Mesenteric fat pad (tissue), 1 donor: ENCODE measurements at places on chromosomes 2 and 18. TPM values are rescaled to one million over a fixed set of nuclear protein-coding genes. Genes with fewer than 3 reads are reported as not detected.

DNA sequence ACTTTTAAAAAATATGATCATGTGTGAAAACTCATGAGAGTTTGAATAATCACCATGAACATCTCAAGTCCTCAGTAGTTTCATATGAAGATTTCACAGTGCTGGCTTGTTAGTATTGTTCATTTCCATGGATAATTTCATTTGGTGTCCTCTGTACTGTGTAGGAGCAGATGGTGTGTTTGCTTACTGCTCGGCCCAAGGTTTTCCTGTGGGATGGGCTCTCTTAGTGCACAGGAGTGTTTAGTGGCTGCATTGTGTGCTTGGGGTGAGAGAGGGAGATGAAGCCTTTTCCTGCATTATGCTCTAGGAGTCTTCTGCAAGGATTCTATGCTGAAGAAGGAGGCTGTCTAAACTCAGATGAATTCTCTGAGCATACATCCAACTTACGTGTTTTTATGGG lies 270.6 kb downstream of the SOCS6 start:
- DNase-seq = no peak

The NAPG gene
- total RNA-seq = 39.8 TPM

The SP9 gene
- total RNA-seq = not detected

GRCh38 chr2:28103611-28104010 lies 213.1 kb downstream of the BABAM2 start:
- DNase-seq = no peak

DNA sequence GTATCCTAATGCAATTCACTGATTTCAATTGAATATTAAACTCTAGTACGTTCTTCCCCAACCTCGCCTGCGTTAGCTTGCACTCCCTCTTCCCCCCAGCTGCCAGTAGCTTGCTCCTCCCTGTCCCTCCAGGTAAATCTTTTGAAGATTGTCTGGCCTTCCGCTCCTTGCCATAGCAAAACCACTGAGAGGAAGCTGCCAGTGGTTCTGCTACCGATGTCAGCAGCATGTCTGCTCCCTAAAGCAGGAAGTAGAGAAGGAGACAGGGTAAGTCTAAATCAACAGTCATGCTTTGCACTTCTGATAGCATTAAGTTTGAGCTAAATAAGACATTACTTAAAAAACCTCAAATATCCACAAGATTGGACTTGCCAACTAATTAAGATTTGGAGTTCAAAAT lies 89.1 kb downstream of the SCN2A start:
- no peak for DNase-seq

GRCh38 chr2:20989404-20989803 lies 54.5 kb downstream of the APOB start:
- DNase-seq = no peak
